Thoracic aorta (tissue), 2 donors: ENCODE measurements at places on chromosomes 3 and 15.

DNA sequence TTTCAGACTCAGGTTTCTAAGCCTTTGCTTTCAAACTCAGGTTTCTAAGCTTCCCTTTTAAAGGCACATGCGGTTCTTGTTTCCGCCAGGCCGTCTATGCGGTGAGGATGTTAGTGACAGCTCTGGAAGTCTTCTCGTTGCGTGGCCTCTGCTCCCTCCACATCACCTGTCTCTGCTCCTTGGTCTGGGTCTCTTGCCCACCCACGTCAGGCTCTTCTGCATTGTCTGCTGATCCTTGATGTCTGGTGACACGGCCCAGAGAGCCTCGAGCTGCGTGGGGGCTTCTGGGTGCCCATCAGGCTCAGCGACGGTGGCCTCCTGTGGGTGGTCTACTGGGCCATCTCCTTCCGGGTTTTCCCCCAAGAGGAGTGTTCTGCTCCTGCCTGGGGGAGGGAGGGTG is 30.5 kb downstream of the KLF13 start:
- DNase-seq: no peak

- no peak for DNase-seq
Observed at GRCh38 chr15:87667643-87668042, 588.9 kb downstream of the NTRK3 start.

DNA sequence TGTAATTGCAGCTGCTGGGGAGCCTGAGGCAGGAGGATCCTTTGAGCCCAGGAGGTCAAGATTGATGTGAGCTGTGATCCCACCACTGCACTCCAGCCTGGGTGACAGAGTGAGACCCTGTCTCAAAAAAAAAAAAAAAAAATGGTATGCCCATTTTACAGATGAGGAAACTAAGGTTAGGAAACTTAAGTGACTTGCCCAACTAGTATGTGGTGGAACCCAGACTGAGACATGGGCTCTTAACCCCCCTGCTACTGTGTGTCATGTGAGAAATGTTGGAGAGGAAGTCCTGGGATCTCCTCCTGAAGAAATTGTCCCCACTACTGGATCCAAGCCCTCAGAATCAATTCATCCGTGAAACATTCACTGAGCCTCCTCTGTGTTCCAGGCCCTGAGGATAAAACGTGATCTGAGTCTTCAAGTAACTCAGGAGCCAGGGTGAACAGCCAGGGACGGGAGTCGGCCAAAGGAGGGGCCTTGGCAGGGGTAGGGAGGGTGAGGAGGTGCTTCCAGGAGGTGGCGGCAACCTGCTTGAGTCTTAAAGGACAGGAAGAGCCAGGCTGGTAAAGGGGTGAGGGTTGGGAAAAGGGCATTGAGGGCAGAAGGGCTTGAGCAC is 19.6 kb upstream of the RNU6-1 start:
- no peak for DNase-seq

DNA sequence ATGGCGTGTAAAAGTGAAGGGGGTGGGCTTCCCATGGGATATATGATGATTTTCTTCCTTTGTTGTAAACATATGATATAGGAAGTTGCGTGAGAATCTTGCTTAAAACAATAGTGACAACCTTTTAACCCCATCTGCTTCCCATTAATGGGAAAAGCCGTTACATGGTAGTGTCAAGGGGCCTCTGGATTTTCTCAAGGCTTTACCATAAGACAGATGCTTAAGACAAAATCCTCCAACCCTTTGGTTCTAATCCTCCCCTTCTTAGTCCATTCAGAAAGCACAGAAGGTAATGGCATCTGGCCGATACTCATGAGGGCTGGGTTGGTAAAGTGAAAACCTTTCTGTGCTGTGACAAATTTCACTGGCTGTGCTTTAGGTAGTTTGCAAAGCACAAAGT is 25.0 kb downstream of the DPH3 start:
- no peak for DNase-seq

DNA sequence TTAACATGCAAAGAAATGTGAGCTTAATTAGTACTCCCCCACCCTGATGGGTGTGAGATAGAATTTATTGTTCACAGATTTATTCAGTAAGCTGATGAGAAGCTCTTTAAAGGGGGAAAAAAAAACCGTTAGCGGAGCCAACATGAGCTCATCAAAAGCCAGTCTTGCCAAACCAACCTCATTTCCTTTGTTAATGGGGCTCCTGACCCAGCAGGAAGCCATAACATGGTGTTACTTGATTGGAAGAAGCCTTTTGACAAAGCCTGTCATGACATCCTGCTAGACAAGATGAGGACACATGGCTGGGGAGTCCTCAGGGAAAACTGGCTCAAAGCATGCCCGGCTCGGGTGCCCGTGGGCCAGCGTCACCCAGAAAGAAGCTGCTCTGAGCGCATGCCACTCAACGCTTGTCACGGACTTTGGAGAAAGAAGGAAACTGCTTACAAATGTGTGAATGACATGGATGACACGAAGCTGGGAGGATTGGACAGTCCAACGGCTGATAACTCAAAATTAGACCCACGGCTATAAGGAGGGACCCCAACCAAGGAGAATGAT is 64.6 kb downstream of the SLCO2A1 start:
- no peak for DNase-seq

DNA sequence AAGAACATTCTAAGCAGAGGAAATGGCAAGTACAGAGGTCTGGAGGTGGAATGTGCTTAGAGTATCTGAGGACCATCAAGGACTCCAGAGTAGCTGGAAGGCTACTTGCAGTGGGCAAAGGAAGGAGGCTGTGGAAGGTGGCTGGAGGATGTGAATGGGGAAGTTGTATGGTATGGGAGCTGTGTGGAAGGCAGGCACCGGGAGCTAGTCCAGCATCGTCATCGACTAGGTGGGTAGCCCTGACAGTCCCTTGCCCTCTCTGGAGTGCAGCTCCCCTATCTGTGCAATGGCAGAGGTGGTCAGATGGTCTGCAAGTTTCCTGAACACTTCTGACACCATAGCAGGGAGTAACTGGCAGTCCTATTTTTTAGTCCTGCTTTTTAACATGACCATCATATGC is 19.3 kb downstream of the CCDC13 start:
- DNase-seq: no peak

DNA sequence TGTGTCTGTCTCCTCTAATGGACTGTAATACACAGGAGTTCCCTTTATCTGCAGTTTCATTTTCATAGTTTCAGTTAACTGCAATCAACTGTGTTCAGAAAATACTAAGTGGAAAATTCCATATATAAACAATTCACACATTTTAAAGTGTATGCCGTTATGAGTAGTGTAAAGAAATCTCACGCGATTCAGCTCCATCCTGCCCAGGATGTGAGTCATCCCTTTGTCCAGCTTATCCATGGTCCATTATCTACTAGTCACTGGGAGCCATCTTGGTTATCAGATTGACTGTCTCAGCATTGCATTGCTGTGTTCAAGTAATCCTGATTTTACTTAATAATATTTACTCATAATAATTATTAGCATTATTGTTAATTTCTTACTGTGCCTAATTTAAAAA is 14.5 kb downstream of the ZPLD1 start:
- no peak for DNase-seq

GRCh38 chr15:50531766-50532165 is 14.7 kb downstream of the USP50 start:
- no peak for DNase-seq

- DNase-seq: no peak
Observed at GRCh38 chr3:191301782-191302411, 27.3 kb upstream of the CCDC50 start.

GRCh38 chr15:27084844-27085243 is 113.9 kb downstream of the GABRG3 start:
- DNase-seq: no peak

GRCh38 chr3:82236257-82236656 is 474.8 kb upstream of the GBE1 start:
- no peak for DNase-seq

DNA sequence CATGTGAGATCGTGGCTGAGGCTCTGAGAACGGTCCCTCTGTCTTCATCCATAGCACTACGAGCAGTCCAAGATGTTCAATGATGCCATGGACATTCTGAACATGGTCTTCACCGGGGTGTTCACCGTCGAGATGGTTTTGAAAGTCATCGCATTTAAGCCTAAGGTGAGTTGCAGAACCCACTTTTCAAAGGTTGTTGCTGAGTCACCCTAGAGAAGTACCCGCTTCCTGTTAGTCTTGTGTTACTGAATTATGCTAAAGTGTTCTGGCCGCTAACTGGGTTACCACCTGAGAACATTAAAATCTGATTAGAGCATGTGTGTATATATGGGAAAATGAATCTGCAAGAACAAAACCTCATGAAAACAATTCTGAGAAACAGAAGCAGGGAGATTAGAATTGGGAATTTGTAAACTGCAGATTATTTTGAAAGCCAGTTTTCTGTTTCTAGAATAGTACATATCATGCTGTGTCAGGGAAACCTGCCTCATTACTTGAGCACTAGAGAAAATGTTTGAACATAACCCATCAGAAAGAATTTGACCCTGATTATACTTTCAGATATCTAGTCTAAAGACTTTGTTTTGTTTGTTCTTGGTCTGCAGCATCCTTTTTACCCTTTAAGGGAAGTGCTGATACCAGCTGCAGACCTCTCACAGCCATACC is 92.6 kb downstream of the CHDH start:
- DNase-seq: no peak

DNA sequence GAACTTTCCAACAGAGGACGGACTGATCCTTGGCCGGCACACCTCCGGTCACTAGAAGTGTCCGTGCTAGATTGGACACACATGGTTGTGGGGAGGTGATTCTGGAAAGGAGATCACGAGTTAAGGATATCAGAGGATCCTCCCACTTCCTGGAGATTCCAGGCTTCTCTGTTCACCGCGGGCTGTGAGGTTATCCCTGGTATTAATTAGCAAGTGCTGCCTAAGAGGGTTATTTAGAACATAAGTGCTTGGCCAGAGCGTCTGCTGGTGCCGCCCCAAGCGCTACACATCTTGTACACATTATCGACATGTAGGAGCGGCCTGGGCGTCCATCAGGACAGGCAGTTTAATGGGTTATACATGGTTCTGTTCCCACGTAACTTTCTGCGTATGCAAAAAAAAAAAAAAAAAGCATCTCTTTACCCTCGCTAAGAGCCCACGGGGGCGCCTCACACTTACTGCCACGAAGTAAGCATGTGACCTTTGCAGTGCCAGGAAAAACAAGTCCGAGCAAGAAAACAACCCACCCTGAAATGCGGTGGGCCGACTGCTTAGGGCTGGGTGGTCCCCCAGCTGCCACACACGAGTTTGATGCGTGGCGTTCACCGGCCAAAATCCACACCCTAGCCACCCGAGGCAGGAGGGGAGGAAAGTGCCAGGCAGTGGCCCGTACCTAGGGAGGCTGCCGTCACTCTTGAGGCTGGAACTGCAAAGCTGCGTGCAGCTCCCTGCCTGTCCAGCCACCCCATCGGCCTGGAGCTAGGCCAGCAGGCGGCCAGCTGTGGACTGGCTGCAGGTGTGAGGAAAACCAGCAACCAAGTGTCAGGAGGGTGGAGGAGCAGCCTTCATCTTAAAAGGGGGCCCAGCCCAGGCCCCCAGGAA is 78.0 kb downstream of the CPN2 start:
- DNase-seq: no peak

DNA sequence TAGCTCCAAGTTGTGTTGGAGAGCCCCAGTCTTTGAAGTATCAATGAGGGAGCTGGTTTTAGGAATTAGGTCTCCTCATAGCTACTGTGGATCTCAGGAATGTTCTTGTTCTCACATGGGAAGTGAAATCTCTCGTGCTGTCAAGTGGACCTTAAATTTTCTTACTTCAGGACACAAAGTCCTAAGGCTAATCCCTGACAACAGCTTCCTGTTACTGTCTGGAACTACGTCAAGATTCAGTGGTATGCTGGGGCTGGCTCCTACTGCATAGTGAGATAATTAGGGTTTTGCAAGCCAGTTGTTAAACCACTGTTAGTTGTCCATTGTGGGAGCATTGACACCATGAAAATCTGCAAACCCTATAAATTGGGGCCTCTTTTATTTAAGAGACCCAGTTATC is 22.8 kb downstream of the MESP1 start:
- DNase-seq: no peak

DNA sequence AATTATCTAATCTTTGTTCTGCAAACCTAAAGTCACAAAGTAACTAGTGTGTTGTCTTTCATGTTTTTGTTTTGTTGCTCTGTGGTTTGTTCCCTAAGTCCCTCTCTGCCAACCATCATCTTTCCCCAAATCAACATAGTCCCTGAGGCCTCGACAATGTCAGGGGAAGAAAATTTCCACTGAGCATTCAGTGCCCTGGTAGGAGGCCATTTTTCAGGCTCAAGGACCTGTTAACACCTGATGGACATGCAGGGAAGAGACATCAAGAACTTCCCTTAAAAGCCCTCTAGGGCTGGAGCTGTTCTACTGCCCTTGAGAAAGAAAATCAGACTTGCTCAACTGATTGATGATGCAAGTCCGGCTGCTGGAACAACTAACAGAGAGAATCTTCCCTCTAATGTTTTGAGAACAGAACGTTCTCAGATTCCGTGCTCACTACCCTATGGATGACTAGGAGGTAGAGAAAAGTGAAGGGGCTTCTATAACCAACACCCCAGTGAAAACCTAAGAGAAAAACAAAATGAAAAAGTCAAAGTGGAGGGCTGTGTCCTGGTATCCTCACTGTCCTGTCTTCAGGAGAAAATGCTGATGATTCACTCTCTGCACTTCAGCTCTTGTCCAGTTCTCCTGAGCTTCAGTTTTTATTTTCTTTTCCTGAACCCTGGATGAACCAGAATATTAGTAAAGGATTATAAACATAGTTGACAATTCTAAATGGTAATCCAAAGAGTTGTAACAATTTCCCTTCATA is 373.1 kb downstream of the FOXP1 start:
- DNase-seq: no peak
